ENCODE measurements at places on chromosomes 12 and 14.

DNA sequence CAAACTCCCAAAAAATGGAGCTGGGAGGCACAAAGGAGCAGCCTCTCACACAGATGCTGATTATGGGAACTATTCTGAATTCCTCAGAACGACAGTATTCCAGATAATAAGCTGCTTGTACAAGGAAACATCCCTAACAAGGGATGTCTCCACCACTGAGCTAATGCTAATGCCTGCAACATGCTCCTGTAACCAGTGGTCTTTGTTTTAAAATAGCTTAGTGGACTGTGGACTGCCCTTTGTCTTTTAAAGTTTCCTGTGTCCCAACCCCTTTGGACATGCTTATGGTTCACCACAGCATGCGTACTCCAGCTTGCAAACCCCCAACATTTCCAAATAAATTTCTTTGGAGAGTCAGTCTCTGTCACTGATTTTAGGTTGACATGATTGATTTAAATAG lies 16.4 kb upstream of the PITPNM2 start:
- DNase-seq: no peak

- DNase-seq: no peak
Measured at GRCh38 chr14:104115691-104116287, 22.6 kb upstream of the KIF26A start.

GRCh38 chr14:104284636-104285507 lies 146.5 kb downstream of the KIF26A start:
- DNase-seq: no peak

- DNase-seq: no peak
Measured at GRCh38 chr14:67491285-67491684, 2.8 kb upstream of the TMEM229B start.

DNA sequence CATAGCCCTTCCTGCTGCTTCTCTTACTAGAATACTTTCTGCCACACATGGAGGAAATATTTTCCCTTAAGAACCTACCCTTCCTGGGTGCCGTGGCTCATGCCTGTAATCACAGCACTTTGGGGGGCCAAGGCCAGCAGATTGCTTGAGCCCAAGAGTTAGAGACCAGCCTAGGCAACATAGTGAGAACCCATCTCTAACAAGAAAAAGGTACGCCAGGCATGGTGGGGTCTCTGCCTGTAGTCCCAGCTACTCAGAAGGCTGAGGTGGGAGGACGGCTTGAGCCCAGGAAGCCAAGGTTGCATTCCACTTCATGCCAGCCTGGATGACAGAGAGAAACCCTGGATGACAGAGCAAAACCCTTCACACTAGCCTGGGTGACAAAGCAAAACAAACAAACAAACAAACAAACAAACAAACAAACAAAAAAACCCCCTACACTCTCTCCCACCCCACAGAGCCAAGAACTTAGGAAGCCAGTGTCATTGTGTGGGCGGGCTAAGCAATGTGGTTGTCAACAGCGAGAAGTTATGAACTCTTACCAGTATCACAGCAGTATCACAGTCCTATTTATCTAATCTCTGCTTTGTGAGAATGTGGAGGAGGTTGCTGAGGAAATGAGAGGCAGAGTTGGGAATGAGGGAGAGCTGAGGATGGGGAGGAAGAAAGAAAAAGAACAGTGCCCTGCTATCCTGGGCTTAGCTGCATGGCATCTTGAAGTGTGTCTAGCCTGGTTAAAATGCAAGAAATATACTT lies 53.8 kb upstream of the CLEC14A start:
- no peak for DNase-seq

GRCh38 chr14:90649557-90650135 lies 166.6 kb downstream of the TTC7B start:
- no peak for DNase-seq
